GM23248 (cell line): ENCODE measurements at places on chromosomes 1 and 21. TPM values are rescaled to one million over a fixed set of nuclear protein-coding genes. Genes with fewer than 3 reads are reported as not detected.

Gene DPH2
- 16.7 and 21.0 TPM in 2 replicates for polyA plus RNA-seq

Gene NCAM2
- polyA plus RNA-seq: 1.7 and 2.4 TPM in 2 replicates

Gene PYHIN1
- polyA plus RNA-seq: not detected in 2 replicates

Gene ELAPOR1
- polyA plus RNA-seq: 0.56 and 1.2 TPM in 2 replicates

Gene FCRL4
- not detected in 2 replicates for polyA plus RNA-seq

Gene WNT9A
- 0.09 and 0.29 TPM in 2 replicates for polyA plus RNA-seq

Gene LCE3D
- 0.33 and 1.0 TPM in 2 replicates for polyA plus RNA-seq

Gene TFAP2E
- 0.18 TPM in 1 of 2 replicates, not detected in the other for polyA plus RNA-seq

Gene RBBP4
- polyA plus RNA-seq: 109 and 116 TPM in 2 replicates

Gene CTSE
- not detected in 2 replicates for polyA plus RNA-seq

Gene KCNT2
- 0.14 and 0.22 TPM in 2 replicates for polyA plus RNA-seq

Gene SLC44A3
- 2.0 and 2.1 TPM in 2 replicates for polyA plus RNA-seq

DNA sequence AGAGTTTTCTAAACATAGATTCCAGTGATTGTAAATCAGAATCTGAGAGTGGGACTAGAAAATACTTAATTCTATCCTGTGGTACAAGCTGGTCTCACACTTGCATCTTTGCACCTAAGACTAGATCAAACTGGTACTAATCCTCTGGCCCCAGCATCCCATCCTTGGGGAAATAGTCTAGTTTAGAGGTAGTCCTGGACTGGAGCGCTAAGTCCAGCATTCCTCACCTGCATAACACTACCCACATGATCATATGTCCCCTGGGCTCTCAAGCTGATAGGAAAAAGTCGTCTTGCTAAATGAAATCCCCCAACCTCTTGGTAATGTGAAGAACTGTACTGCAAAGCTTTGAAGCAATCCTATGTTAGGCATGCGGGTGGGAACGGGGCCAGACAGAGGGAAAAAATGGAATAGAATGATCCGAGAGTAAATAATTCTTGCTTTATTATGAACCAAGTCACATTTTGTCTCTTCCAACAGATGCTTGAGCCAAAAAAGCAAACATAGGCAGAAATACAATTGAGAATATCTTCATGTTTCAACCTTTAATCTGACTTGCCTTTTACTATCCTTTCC is 4.8 kb downstream of the COX20 start:
- no peak for DNase-seq

GRCh38 chr1:9652379-9653209 is 1.1 kb downstream of the PIK3CD start:
- DNase-seq: peak; percentile 55

DNA sequence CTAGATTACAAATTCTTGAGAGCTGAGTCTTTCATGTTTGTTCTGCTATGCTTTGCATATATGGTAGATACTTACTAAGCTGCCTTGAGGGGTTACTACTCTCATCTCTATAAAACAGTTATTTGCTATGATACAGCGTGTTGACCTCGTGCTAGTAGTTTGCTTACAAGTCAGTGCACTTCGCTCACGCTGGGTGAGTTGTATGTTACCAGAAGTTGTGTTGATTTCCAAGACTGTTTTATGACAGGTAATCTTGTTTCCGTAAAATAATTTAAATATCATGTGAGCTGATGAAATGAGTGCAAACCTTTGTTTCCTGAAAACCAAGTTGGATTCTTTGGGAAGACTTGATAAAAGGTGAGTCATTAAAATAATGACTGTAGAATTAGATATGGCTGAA is 7.3 kb downstream of the MRPS6 start:
- no peak for DNase-seq

GRCh38 chr1:29590583-29591565 is 354.6 kb downstream of the PTPRU start:
- peak; percentile 65 for DNase-seq

- DNase-seq: no peak
Measured at GRCh38 chr1:74223453-74223852, 11.7 kb upstream of the TNNI3K start.

DNA sequence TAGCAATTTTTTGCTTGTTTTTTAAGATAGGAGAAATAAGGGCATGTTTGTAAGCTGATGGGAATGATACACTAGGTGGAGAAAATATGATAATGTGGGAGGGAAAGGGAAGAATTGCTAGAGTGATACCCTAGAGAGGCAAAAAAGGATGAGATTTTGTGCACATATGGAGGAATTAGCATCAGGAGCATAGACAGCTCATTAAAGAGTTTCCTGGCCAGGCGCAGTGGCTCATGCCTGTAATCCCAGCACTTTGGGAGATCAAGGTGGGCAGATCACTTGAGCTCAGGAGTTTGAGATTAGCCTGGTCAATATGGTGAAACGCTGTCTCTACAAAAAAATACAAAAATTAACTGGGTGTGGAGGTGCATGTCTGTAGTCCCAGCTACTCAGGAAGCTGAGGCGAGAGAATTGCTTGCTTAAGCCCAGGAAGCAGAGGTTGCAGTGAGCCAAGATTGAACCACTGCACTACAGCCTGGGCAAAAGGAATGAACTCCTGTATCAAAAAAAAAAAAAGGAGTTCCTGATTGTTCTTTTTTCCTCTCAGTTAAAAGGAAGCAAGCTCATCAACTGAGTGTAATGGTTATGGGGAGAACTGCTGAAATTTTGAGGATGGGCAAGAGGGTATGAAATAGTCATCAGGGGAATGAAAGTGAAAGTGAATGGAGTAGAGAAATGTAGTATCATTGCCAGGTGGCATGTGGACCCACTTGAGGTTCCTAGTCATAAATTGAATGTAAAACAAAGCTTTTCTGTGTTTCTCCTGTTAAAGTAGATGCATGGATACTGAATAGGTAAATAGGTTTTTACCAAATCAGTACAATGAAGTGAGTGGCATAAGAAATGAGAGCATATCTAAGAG is 35.5 kb downstream of the SH3GLB1 start:
- DNase-seq: peak; percentile 24

DNA sequence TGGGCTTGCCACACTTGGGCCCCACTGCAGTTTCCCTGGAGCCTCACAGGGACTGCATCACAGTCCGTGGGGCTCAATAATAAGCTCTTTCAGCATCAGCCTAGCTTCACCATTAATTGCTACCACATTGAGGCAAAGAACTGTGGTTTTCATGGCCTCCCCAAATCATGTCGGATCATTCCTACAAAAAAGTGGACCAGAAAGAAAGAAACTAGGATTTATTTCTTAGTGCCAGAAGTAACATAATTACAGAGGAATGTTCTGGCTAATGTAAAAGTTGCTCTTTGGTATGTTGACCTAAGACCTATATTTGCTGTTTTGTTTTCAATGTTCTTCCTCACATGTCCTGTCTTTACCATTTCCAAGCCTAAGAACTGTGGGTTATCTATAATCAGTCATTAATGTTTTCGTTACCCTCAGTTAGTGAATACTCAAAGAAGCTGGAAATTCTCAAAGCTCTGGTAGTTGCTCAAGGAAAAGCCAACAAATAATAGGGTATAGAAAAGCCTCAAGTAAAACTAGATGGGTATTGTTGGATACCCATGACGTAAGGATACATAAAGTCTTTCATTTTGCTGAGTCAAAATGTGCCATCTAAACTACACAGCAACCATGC is 173.9 kb downstream of the LTN1 start:
- peak; percentile 50 for DNase-seq

GRCh38 chr1:186882372-186883134 is 53.8 kb downstream of the PLA2G4A start:
- no peak for DNase-seq

- peak; percentile 40 for DNase-seq
Measured at GRCh38 chr1:245434280-245434679, 279.5 kb downstream of the KIF26B start.

- DNase-seq: no peak
Measured at GRCh38 chr21:45545691-45546531, 3.7 kb upstream of the SLC19A1 start.

GRCh38 chr1:43779805-43780403 is 72.6 kb downstream of the ST3GAL3 start:
- no peak for DNase-seq

DNA sequence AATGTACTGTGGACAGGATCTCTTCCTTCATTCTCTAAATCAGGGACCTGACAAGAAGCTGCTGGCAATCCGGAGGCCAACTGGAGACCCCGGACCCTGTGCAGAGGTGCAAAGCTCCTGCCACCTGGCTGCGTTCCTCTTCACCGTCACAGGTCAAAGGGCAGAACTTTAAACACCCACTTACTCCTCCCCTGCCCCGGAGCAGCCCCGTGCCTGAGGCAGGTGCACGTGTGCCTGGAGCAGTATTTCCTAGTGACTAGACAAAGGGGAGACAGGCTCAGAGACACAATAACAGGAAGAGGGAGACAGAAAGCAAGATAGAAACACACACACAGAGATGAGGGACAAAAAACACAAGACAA is 6.6 kb upstream of the PIGC start:
- DNase-seq: no peak

- no peak for DNase-seq
Measured at GRCh38 chr1:52739699-52740467, 13.6 kb downstream of the ZYG11B start.

DNA sequence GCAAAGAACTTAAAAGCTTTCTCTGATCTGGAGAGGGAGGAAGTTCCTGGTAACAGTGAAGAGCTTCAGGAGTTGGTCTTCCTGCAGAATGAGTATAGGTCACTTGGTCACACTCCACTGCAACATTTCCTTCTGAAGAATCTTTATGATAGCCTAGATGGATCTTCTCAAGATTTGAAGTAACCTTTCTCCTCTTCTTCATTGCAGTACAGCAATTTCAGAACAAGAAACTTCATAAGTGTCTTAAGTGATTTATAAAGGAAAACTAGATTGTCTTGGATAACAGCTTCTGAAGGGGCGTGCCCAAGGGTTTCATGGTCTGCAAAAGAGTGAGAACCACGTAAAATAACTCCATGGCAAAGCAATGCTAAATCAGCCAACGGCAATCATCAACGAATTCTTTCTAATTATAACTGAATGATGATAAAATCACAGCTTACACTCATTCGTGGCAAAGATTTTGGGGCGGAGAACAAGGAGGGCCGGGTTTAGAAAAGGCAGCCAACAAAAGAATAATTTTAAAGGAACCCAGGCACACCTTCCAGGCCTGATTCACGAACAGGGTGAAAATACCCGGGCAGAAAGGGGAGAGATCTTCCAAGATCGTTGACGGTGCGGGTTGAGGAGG is 53.9 kb upstream of the ASPM start:
- peak; percentile 61 for DNase-seq

- DNase-seq: no peak
Measured at GRCh38 chr1:219201656-219202055, 28.0 kb downstream of the LYPLAL1 start.
